Stimulated activated CD8-positive, alpha-beta memory T cell treated with anti-CD3 and anti-CD28 coated beads, Interleukin-15, amount 100 ng/mL, for 1 hour (primary cell): ENCODE measurements at places on chromosomes 6 and 20.

GRCh38 chr6:24313251-24314141 is 44.4 kb downstream of the DCDC2 start:
- no peak for DNase-seq

DNA sequence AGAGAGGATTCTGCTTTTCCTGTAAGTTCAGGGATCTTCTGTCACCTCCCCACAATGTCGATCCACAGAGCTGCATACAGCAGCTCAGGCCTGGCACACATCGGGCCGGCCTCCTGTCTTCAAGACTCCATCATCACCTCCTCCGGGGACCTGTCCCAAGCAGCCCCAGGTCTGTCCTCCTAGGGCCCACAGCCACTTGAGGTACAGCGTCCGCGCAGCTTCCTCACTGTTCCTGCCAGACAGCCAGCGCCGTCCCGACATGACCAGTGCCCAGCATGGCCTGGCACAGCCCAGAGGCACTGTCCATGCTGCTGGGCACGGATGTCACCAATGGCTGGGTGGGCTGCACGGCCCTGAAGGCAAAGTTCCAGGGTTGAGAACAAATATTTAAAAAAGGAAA is 101.6 kb downstream of the DLL1 start:
- DNase-seq, result no peak

DNA sequence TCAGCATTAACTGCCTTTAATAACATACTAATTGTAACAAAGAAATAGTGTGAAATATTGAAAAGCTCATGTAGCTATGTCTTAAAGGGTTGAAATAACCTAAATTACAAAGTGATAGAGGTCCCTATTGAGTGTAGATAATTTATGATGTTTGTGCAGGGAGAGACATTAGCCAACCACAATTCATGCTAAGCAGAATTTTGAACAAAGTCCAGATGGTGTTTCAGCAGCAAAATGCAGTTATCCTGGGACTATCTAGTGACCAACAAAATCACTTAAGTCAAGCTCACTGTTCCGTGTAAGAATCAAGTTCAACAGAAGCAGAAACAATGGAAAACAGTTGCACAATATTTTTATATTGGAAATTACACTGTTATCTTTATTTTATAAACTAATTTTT is 218.5 kb downstream of the SIM1 start:
- no peak for DNase-seq

- no peak for DNase-seq
Measured at GRCh38 chr6:148867862-148868261, 121.0 kb downstream of the UST start.

- no peak for DNase-seq
Measured at GRCh38 chr20:46148313-46149208, 30.4 kb downstream of the CD40 start.
